ENCODE measurements at places on chromosomes 4 and X.

GRCh38 chrX:135328421-135329005 is 19.2 kb downstream of the ETDC start:
- DNase-seq = no peak

DNA sequence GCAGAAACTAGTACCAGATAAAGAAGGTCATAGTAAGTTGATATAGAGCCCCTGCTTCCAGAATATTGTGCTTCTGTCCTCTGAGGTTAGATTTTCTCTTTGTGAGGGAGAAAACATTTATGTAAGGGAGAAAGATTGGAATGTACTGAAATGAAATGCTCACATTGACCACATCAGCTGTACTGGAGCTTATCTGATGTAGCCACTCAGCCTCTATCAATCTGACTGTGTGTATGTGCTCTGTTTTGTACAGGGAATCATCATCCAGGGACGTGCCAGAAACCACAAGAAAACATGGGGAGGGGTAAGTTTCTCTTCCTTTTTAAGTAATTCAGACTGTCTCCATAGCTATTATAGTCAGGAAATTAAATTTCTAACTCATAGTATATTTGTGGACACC is 56.8 kb downstream of the PRRG1 start:
- no peak for DNase-seq

- DNase-seq = no peak
Observed at GRCh38 chrX:44043496-44043895, 70.3 kb upstream of the NDP start.

DNA sequence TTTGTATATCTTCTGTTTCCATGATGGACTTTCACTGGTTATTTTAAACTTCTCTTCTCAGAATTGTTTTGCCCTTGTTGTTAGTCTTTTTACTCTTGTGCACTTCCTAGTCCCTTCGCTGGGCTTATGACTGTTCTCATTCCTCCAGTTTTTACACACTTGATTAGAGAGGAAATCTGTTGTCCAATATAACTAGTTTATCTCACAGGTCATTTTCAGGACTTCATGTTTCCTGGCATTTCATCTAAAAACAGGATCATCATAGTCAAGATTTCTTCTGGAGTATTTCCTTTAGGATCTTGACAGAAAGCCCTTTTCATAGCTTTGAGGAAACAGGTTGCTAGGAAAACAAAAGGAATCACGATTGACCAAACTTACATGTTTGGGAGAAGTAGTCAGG is 3.0 kb downstream of the FNIP2 start:
- DNase-seq = no peak

DNA sequence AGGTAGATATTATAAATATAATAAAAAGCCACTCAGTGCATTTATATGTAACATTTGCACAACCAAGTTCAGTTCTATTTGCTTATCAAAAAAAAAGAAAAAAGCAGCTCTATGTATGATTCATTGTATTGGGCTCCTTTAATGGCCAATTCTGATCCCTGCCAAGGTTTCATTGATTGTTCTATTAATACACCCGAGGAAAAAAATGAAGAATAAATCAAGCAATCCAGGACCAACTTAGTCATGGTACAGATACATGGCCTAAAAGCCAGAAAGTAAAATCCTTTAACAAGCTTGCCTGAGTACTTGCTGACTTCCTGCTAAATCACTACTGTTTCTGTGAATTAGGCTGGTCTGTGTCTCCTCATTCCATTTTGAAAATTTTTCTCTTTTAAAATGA is 77.6 kb upstream of the PCDH7 start:
- no peak for DNase-seq

GRCh38 chrX:150227321-150227860 is 135.7 kb upstream of the MAMLD1 start:
- no peak for DNase-seq

- DNase-seq = no peak
Observed at GRCh38 chrX:20594985-20595384, 328.3 kb upstream of the RPS6KA3 start.

DNA sequence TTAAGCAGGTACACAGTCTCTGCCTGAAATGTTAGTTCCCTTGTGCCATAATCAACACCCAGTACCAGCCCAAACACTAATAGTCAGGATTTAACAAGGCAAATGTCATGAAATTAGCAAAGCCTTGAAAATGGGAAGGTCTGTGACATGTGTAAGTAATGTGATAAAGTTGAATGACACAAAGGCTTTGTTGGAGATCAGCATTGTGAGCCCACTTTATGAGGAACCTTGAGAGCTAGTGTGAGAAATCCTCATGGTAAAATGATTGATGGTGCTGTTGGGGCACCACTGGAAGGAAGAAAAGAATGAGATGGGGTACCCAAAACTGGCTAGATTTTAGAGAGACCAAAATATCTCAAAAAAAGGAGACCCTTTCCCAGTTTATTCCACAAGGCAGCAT is 3.3 kb upstream of the LIN54 start:
- DNase-seq = no peak

DNA sequence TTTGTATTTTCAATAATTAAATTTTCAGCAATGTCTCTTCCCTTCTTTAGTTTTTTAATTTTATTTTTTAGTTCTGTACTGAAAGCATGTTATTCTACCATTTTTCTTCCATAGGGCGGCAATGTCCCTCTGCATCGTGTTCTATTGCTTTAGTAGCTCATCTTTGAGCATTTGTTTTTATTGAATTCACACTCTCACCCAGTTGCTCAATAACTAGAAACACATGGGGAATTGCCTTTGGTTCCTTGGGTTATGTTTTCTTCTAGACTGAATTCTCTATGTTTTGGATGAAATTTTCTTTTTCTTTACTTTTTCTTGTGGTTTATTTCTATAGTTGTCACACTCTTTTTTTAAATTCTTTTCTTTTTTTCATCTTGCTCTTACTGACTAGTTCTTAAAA is 233.8 kb upstream of the LDB2 start:
- DNase-seq = no peak

- DNase-seq = no peak
Observed at GRCh38 chr4:71009890-71010588, 16.6 kb downstream of the DCK start.

GRCh38 chr4:86834901-86835300 is 14.3 kb downstream of the SLC10A6 start:
- no peak for DNase-seq

DNA sequence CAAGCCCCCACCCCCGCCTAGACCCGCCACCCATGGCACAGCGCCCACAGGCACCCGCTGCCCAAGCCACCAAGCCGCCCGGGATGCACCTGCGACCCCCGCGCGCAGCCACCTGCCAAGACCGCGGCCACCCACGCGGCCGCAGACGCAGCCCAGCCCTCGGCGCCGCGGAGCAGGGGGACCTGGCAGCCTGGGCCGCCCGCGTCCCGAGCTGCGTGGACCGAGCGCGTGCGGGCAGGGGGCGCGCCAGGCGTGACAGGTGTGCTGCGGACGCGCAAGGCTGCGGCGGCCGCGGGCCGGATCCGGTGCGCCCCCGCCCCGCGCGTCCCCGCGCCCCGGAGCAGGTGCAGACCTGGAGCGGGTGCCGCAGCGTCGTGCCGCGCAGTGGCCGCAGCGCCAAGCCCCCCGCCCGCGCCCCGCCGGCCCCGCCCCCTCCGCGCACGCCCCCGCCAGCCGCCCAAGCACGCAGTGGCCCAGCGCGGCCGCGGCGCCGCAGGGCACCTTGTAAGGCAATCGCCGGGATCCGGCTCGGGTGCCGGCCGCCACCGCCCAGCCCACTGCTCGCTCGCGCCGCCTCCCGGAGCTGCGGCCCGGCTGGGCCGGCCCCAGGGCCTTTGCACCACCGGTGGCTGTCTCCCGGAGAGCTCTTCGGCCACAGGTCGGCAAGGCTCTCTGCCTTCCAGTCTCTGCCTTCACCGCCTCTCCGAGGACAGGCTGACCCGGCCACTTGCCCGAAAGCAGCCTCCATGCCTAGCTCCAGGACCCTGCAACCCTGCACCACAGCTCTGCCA is at the start of gene PNCK:
PNCK (minus strand) TSS at position 386 of the 791 bp plus-strand sequence. CDS start 737 bp downstream, outside the sequence.
- no peak for DNase-seq

DNA sequence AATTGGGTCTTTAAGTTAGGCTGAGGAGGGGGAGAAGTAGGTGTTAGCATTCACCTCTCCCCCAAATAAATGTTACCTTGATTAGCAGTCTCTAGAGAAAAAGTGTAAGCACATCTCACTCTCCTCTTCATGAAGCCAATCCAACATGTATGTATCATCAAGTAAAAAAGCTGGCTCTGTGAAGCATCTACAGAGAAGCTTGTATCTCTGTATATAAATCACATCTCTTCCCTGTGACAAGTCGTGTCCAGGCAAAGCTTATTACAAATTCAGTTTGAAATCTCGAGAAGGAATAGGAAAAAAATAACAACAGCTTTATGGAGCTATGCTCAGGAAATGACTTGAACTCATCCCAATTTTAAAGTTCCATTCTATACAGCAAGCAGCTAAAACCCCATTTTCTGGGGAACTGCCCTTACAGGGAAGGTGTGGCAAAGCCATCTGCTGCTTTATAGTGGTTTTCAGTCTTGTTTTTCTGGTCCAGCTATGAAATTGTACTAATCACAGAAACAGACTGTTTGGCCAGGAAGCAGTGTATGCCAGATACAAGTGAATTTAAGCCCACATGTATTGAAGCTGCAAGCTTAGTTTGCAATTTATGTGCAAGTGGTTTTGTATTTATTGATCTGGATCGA is 313.3 kb upstream of the NOCT start:
- no peak for DNase-seq

GRCh38 chrX:153924149-153924861 is 1.8 kb downstream of the ARHGAP4 start:
- DNase-seq = no peak

- no peak for DNase-seq
Observed at GRCh38 chrX:6821730-6822129, 286.8 kb upstream of the VCX3A start.

- DNase-seq = no peak
Observed at GRCh38 chr4:183255487-183255886, 64.6 kb downstream of the CLDN22 start.

- no peak for DNase-seq
Observed at GRCh38 chrX:621705-622503, 8.7 kb upstream of the SHOX start.

- no peak for DNase-seq
Observed at GRCh38 chr4:125388613-125389012, 73.9 kb downstream of the FAT4 start.

GRCh38 chr4:84790769-84791565 is 175.5 kb downstream of the WDFY3 start:
- DNase-seq = no peak

DNA sequence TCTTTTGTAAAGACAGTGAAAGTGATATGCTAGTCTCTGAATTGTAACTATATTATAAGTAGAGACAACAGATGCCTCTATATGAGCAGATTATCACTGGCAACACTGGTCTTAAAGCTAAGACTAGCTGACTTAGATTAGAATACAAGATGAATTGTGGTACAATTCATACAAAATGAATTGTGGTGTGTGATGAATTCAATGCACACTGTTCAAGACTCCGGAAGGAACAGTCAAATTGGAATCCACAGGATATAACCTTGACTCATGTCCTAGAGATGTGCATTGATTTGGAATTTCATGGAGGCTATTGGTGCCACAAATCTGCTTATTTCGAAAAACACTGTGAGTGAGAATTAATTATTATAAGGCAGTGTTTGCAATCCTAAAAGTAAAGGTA is 701.8 kb downstream of the PCDH7 start:
- DNase-seq = no peak

DNA sequence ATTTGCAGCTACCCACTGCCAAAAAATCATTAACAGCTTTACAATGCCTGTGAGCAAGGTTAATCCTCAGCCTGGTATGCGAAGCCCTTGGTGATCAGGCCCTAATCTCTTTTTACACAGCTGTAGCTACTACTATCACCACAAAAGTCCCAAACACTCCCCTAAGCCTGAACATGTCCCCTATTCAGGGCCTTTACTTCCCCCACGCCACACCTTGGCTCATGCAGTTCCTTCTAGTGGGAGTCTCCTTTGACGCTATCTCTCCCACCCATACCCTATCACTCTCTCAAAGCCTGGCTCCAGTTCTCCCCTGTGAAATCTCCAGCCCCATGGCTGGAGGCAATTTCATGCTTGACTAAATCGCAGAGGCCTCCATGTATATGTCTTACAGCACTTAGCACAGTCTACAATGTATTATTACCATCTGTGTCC is 90.6 kb upstream of the CBR4 start:
- DNase-seq = no peak

DNA sequence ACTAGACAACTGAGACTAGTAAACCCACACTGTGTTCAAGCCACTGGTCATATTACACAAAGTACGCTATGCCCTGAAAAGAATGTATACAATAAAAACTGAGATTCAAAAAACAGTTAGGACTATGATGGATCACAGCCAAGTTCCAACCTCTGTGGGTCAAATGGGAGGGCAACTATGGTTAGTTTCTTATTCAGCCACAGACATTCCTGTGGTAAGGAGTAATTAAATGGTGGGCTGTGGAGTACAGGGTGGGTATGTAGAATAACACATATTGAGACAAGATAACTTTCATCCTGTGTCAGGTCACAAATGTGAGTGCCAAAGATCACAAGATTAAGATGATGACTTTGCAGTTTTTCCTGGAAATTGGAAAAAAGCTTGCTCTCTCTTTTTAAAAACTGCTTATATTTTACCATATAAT is 167.2 kb downstream of the NPNT start:
- no peak for DNase-seq

- no peak for DNase-seq
Observed at GRCh38 chr4:183532821-183533220, 28.0 kb downstream of the ING2 start.

- DNase-seq = no peak
Observed at GRCh38 chr4:181962321-181962720, 280.9 kb upstream of the TENM3 start.

GRCh38 chrX:24146283-24146949 is 3.1 kb upstream of the ZFX start:
- no peak for DNase-seq

DNA sequence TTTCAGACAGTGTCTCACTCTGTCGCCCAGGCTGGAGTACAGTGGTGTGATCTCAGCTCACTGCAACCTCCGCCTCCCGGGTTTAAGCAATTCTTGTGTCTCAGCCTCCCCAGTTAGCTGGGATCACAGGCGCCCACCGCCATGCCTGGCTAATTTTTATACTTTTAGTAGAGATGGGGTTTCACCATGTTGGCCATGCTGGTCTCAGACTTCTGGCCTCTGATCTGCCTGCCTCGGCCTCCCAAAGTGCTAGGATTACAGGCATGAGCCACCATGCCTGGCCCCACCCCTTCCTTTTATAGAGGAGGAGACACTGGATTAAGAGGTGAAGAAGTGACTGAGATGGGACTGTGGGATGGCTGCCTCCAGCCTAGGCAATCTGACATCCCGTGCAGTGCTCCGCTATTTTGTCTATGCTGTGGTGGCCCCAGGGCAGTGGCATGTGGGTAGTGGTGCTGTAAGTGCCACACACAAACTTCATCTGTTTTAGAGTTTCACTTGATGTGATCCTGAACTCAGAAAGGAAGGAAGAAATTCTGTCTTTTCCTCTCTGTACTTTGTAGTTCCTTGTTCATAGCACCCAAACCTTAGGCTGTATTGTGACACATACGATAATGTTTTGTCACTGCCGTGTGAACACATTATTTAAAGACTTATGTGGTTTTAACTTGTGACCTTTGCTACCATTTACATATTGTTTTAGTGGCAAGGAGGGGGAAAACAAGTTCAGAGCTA is 48.9 kb downstream of the FNIP2 start:
- no peak for DNase-seq

- DNase-seq = no peak
Observed at GRCh38 chr4:138428611-138429010, 186.5 kb upstream of the SLC7A11 start.
